WERI-Rb-1 (cell line): ENCODE measurements at places on chromosomes 1 and 21.

DNA sequence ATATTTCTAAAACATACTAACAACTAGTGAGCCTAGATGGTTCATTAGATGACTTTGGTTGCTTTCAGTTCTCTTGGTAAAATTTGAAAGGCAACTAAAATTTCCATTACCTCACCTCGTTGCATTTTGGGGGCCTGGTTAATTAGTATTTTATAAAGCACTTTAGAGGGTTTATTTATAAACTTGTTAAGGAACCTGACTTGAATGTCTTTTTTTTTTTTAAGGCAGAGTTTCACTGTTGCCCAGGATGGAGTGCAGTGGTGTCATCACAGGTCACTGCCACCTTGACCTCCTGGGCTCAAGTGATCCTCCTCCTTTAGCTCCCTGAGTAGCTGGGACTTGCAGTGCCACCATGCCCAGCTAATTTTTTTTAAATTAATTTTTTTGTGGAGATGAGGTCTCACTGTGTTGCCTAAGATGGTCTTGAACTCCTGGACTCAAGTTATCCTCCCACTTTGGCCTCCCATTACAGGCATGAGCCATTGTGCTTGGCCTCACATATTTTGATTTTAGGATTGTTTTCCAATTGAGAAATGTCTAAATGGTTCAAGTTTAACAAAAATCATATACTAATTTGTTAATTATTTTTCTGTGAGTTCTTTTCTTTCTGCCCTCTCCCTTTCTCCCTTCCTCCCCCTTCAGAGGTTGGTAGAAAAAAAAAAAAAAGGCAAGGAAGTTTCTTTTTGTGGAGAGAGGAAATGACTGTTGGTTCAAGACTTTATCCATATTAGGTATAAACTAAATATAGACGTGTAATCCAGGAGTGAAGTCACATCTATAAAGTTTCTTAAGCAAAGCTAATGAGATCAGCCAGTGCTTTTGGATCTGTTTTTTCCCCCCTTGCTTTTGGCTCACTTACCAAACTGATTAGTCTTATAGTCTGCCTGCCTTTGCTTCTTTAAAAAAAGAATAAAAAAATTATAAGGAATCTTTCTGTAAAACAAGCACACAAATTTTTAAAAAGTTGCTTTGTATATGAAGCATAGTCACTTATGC, 24.7 kb downstream of the CLIC4 start:
- no peak for DNase-seq

DNA sequence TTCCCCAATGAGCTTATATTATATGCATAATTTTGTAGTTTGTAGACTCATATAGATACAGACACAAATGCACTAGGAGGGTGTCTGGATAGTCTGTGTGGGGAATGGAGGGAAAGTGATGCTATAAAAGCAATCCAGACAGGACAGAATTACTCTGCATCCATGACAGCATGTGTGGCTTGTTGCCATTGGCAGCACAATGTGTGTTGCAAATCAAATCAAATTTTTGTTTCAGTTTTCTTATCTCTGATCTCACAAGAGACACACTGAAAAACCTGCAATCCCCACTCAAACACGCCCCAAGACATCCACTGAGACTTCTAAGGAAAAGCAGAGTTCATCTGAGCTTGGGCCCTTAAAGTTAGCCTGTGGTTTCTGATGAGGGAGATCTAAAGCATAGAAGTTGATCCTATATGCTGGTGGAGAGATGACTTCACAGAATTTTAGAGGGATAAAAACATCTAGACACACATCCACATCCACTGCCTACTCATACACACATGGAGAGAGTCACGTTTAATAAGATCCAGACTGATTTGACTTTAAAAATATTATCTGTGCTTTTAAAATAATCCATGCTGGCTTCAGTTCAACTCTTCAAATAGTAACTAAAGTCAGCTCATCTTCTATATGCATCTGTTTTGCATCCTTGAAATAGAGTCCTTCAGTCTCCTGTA, 313.0 kb upstream of the PLXNA2 start:
- DNase-seq, result no peak

DNA sequence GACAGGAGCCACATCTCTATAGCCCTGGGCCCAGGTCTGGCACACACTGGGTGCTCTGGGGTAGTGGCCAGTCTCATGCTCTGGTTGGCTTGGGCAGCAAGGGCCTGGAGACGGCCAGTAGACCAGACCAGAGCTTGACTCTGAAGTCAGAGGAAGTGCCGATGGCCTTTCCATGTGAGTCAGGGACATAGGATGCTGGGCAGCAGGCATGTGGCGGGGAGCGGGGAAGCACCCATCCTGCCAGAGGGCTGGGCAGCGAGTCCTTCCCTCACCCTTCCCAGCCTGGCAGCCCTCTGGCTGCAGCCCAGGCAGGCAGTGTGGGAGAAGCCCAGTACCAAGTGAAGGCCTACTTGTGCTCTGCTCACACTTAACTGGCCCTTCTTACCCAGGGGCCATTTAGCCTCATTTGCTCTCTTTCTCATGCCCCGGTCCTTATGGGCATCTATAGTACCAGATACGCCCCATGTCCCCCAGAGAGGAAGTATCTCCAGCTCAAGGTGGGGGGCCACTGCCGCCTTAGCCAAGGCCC, 3.3 kb downstream of the GPR153 start:
- DNase-seq, result no peak

DNA sequence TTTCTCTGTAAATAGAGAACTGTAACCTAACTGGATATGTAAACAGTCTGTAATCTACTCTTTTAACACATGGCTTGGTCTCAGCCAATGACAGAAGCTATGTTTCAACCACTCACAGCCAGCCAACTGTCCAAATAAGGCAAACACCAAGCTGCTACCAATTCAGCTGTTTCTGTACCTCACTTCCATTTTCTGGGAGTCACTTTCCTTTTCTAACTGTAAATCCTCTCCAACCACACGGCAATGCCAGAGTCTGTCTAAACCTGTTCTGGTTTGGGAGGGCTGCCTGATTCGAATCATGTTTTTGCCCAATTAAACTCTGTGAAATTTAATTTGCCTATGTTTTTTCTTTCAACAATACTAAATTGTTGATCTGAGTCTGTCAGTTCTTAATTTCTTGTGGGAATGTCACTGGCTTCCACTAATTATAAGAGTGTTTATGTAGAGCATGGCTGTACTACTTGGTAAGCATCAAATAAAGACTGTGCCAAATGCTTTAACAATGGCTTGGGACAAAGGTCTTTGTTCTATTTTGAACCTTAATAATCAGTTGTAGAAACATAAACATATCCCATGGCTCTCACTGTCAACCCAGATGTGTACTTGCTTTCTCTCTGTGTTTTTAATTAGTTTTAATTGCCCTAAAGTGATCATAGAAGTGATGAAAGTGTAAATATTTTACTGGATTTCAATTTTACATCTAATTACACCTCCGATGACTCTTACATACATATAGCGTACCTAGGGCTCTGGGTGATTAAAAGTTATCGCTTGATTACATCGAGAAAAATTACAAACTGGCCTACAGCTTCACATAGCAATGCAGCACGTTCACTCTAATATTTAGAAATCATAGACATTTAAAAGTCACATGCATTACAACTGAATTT, 1144.6 kb upstream of the TMPRSS15 start:
- no peak for DNase-seq

DNA sequence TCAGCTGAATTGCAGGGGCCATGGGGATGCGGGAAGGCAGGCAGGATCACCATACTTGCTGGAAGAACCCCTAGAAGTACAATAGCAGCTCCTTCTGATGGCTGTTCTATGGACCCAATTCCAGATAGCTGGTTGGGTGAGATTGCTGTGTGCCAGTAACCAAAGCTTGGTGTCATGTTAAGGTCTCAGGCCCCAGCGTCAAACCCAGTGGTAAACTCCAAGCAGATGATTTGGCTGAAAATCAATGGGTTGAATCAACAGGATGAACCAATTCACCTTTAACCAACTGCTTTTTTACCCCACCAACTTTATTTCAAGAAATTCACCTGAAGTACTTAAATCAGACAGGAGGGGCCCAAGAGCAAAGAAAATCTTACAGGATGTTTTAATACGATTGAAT, 37.8 kb downstream of the C8B start:
- DNase-seq, result no peak

GRCh38 chr1:85244271-85245061, 15.0 kb downstream of the C1orf52 start:
- no peak for DNase-seq
